ENCODE measurements at places on chromosomes 6 and 20.
A peak's percentile ranks its signal among the peaks of the same experiment; 100 is the strongest.

- no peak for DNase-seq
Observed at GRCh38 chr6:87351583-87351982, 7.0 kb downstream of the C6orf163 start.

- DNase-seq = peak; percentile 22
Observed at GRCh38 chr6:73134588-73134987, 90.7 kb downstream of the KHDC1L start.

DNA sequence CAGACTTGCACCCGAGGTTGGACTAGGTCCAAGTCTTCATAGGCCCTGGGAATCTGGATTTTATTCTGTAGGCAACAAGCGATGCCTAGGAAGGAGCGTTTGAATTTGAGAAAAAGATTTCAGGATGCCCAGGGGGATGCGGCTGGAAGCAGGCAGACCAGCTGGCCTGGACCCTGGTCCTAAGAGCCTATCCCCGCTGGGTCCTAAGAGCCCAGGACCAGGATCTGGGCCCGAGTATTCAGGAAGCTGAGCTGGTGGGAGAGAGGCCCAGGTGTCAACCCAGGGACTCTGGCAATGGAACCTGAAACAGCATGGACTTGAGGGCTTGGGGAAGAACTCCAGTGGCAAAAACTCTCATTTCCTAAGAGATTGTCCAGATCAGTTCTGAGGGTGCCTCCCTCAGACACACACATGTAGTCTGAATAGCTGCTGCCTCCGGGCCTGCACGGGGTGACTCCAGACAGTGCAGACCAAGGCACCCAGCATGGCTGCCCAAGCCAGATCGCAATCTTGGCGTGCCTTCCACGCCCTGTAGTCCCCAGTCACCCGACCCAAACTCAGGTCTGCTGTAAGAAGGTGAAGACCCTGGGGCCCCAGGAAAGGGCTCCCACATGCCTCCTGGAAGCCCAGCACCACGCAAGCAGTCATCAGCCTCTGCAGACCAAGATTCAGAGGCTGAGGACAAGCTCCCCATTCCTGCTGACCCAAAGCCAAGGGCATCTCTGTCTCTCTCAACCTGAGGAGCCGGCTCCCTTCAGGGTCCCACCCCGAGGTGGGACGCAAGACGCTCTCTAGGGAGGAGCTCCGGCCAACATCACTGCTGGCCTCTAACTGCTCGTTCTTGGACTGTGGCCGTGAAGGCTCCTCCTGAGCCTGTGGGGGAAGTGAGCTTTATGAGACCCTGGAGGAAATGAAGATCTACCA is 34.4 kb downstream of the RRBP1 start:
- DNase-seq = no peak

DNA sequence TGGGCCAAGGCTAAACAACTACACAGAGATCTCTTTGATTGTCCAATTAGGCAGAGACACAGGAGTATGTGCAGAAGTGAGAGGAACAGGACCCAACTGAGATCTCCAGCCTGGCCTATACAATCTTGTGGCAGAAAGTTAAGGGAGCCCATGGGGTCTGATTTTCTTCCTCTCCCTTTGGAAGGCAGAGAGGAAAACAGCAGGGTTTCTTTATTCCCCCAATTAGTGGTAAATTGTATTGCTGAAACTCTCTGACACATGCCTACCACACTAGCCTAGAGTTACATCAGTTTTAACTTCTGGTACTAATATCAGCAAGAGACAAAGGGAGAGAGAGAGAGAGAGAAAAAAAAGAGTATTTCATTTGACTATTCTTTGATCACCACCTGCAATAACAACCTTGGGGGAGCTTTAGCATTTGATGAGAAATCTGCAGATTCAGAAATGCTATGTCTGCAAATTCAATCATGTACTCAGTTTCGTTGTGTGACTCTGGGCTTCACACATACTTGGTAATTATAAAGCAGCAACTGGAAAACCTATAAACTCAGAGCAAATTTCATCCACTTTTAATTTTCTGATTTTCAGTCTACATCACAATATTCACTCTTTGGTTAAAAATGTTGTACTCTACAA is 260.3 kb upstream of the SPTLC3 start:
- DNase-seq = no peak

DNA sequence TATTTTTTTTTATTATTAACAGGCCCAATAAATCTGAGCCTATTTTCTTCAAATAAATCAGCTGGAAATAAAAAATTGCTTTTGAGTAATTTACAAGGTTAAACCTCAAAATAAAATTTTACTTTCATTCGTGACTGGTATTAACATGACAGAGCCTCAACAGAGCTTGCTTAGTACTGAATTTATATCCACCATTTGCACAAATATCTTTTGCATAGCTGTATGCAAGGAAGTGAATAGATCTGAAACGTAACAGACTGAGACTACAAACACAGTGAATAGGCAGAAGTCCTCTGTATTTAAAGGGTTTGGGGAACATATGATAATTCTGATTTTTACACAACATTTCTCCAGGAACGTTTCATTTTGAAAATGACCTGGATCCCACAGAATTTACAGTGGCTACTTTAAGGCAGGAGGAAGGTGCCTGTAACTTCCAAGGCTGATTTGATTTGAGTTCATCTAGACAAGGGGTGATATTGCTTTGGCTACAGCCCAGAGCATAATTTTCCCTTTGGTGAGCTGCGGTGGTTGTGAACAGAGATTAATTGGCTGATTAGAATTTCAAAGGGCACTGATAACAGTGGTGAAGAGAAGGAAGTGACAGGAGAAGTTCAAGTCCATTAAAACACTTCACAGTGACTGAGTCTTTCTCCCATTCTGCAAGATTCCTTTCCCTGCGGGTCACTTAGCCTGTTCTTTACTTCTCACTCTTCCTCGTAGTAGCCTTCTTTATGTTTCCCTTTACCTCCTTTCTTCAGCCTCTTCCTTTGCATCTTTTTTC is 121.2 kb upstream of the SASH1 start:
- DNase-seq = no peak

DNA sequence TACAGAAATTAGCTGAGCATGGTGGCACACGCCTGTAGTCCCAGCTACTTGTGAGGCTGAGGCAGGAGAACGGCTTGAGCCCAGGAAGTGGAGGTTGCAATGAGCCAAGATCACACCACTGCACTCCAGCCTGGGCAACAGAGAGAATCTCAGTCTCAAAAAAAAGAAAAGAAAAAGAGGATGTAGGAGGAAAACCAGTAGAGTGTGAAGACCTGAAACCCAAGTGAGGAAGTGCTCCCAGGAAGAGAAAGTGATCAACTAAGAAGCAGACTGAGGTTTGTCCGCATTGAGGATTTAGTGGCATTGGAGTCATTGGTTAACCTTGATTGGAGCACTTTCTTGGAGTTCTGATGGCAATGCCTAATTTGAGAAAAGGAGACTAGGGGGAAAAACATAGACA is 20.6 kb upstream of the TASP1 start:
- no peak for DNase-seq

DNA sequence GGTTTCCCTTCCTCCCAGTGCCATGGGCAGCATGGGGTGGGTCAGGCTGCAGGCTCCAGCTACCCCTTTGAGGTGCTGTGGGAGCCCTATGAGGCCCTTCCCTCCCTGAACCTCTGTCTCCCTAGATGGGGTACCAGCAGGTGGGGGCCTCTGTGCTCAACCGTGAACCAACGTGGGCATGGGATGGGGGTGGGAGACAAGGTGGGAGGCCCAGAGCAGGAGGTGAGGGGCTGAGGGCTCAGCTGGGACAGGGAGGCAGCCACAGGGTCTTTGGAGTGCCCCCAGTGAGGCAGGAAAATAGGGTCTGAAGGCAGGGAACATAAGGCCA is 33.3 kb downstream of the SUN5 start:
- no peak for DNase-seq

Measured in H4 (cell line).